ENCODE measurements at places on chromosomes 6 and 20. TPM values are rescaled to one million over a fixed set of nuclear protein-coding genes. Genes with fewer than 3 reads are reported as not detected.

Gene SLC35D3
- not detected for total RNA-seq

DNA sequence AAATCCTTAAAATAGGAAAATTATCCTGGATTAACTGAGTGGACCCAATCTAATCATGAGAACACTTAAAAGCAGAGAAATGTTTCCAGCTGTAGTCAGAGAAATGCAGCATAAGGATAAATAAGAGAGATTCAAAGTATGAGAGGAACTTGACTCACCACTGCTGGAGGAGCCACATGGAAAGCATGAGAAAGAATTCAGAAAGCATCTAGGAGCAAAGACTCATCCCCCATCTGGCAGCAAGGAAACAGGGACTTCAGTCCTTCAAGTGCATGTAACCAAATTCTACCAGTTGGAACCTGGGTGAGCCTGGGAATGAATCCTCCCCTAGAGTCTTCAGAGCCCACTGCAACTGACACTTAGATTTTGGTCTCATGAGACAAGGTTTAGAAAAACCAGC is 33.7 kb downstream of the RNF146 start:
- DNase-seq, result no peak

Gene RAD21L1
- not detected for total RNA-seq

DNA sequence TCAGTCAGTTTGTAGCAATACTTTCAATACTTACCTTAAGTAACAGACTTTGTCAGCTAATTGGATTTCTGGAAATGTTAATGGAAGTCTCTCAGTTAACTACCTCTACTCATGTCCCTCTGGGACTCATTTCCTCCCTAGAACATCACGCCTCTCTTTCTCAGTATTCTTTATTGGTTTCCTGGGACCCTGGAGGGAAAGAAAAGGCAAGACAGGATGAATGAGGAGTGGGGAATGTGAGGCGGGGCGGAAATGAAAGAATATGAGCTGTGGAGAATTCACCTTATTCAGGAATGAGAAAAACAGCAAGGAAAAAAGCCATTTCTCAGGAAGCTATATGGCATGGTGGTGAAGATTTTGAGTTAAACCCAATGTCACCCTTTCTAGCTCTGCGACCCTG is 62.7 kb downstream of the ANKS1A start:
- DNase-seq, result no peak

- no peak for DNase-seq
Measured at GRCh38 chr20:40073535-40074111, 615.4 kb downstream of the MAFB start.

GRCh38 chr6:29720863-29721262 is 2.4 kb upstream of the HLA-F start:
- peak; percentile 64 for DNase-seq

- DNase-seq, result peak; percentile 49
Measured at GRCh38 chr20:38242848-38243708, 17.5 kb downstream of the KIAA1755 start.

GRCh38 chr6:4157506-4157905 is 22.1 kb upstream of the ECI2 start:
- no peak for DNase-seq

- DNase-seq, result no peak
Measured at GRCh38 chr6:31529329-31530150, 778 bp downstream of the MCCD1 start.

Gene MATN4
- 1.5 TPM for total RNA-seq

DNA sequence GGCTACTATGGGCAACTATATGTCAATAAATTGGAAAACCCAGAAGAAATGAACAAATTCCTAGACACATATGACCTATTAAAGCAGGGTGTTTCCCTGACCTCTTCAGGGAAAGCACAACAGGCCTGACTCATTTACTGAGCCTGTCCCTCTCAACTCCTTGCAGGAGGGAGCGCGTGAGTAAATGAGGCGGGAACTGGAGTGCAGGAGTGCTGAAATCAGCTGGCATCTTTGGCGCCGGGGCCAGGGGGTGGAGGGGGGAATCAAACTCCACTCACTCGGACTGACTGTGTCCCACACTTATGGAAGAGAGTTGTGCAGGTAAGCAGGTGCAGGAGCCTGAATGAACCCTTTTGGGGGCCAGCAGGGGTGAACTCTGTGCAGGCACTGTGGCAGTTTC is 671.2 kb upstream of the PTCHD4 start:
- DNase-seq, result no peak

DNA sequence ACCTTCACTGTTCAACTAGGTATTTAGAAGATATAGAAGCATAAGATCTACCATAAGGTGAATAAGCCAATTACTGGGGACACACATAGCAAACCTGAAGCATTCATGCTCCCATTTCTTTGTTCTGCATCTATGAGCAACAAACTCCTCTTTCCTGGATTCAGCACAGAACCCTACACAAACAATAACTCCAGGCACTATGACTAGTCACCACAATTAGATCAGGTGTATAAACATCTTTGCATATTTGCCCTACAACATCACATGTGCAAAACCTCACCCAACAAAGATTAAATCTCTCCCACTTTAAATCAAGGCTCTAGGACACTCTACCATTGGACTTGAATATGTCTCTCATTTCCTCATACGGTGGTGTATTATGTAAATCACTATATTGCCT is 652.3 kb downstream of the EPHA7 start:
- no peak for DNase-seq

DNA sequence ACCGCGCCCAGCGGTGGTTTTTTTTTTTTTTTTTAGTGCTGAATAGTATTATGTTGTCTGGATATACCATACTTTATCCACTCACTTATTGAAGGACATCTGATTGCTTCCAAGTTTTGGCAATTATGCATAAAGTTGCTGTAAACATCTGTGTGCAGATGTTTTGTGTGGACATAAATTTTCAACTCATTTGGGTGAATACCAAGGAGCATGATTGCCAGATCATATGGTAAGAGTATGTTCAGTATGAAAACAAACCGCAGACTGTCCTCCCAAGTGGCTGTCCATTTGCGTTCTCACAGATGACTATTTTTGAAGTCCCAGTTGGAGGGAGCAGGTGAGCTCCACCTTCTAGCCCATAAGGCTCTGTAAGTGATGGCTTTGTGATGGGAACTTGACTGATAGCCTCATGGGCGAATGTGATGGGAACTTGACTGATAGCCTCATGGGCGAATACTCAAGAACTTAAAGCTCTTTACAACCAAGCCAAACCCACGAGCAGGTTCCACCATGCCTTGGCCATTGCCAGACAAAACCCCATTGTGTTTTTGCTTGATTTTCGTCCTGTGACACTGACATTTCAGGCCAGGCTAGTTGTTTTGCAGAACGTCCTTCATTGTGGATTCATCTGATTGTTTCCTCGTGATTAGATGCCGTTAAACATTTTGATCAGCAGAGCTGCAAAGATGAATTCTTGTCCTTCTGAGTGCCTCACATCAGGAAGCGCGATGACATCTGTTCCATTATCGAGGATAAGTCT is 51.0 kb downstream of the ZBTB2 start:
- DNase-seq, result no peak

Gene KCNQ2
- total RNA-seq, result not detected

DNA sequence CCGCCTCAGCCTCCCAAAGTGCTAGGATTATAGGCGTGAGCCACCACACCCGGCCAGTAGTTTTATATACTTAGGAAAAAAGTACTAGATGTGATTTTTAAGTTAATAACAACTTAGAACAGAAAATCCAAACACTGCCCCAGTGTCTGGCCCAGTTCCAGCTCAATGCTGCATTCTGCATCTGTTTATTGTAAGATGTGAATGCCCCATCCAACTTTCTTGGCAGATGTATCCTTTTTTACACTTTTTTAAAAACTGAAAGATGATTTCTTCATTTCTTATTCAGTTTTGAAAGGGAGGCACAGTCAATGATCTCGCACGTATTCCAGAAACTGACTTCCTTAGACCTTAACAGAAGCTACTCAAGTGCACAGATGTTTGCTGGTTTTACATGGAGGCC is 85.6 kb upstream of the SRSF6 start:
- no peak for DNase-seq

DNA sequence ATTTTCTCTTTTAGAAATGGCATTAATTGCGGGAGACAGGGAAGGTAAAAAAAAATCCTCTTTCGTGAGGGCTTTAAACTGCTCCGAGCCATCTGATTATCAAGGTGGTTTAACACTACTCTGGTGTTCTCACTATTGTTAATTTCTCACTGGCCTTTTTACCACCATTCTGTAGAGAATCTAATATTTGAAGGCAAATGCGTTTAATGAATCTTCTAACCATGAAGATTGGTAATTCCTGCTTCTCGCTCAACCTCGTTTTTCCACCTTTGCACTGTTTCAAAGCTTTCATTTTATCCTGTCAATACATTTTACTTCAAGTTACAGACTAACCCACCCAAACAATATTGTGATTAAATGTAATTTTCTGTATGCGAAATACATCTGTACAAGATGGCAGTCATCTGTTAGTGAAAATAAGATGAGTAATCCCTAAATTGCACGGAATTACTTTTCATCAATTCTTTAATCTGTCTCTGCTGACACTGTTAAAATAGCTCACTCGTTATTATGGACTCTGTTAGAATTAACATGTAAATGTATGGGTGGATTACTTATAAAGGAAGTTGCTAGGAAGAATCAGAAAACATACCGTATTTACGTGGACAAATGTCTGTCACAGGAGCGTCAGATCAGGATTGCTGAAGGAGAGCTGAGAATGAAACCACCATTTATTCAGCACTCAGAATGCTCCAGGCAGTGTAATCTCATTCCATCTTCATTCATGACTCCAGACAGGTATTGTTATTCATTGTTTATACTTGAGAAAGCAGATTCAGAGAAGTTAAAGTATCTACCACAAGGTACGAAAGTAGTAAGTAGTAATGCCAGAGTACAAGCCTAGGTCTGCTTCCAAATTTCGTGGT is 1.1 kb upstream of the LCA5 start:
- no peak for DNase-seq

GRCh38 chr6:149896491-149896890 is 1.4 kb downstream of the RAET1E start:
- DNase-seq, result no peak

Gene VSTM2L
- total RNA-seq, result not detected

Gene ZSCAN23
- 1.7 TPM for total RNA-seq

- no peak for DNase-seq
Measured at GRCh38 chr6:112245511-112246203, 8.7 kb downstream of the LAMA4 start.

DNA sequence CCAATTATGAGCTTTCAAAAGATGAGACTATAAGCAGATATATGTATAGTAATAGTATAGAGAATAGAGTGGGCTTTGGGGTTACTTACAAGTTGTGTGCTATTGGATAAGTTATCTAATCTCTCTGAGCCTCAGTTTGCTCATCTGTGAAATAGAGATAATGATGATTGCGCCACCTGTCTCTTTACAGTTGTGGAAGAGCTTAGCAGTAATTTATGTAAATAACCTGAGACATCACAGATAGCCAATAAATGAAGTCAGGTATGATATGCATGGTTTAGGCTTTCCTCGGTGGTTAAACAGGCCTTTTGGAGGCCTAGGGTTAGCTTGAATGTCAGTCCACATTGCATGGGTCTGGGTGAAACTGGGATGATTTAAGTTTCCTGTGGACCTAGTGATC is 29.8 kb upstream of the SCUBE3 start:
- DNase-seq, result no peak

DNA sequence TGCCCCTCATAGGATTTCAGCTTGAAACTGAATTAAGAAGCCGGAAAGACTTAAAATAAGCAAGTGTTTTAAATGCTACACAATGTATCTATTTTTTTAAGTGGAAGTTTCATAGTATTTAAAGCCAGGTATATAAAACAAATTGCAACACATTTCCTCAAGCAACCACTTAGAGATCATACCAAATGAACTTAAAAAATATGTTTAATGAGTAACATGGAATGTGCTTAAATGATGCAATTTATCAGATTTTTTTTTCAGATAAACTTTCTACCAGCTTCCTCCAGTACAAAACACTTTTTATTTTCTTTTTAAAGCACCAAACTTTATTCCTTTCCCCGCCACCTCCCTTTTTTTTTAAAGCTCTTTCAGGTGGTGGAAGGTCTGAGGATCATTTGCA is 534.3 kb downstream of the BMP2 start:
- DNase-seq, result no peak

GRCh38 chr6:116144605-116145004 is 18.7 kb upstream of the COL10A1 start:
- DNase-seq, result no peak

All from activated naive CD4-positive, alpha-beta T cell treated with anti-CD3 and anti-CD28 coated beads for 36 hours (primary cell).